ENCODE measurements at places on chromosomes 2 and 18.

- no peak for DNase-seq
These were observed 9.4 kb downstream of the NEU4 start for GRCh38 chr2:241818229-241818942.

- no peak for DNase-seq
These were observed 9.0 kb downstream of the TMEM214 start for GRCh38 chr2:27041752-27042151.

DNA sequence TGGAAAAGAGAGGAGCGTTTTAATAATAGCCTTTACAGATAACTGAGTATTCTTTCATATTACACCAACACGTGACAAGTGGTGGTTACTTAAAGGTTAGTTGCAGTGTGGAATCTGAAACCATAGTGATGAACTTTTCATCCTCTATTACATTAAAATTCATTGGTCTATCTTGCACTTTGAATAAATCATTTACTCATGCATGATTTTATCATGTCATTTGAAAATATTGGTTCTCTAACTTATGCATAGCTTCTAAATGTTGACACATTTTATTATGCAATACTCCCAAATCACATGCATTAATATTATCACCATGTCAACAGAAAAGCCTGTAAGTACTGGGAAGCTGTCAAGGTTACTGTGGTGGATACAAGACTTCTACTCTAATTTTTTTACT, 1432.2 kb downstream of the LRP1B start:
- no peak for DNase-seq

DNA sequence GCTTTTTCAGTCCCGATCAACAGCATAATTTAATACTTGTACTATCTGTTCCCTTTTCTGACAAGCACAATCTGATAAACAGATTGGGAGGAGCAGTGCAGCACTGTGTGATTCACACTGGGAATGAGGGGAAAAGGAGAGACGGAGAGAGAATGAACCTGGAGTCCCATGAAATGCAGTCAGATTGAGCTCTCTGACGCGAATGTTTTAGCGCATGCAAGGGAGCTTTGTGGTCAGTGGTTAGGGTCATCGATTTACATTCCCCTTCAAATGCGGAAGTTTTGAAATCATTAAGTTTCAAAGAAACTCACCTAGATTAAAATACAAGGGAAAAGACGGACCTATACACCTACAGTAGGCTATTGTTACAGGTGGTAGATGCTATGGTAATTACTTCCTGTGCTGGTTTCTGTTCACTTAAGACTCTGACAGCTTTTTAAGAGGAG, 99.6 kb downstream of the KCTD1 start:
- no peak for DNase-seq

- DNase-seq, result no peak
These were observed 374.4 kb downstream of the PLCL1 start for GRCh38 chr2:198178766-198179165.
